ENCODE measurements at places on chromosomes 7 and 10.

GRCh38 chr7:28149291-28150101 is 31.1 kb downstream of the JAZF1 start:
- no peaks in the 10 kb centered on the region for H3K4me1 ChIP-seq
- no peak overlapping the region for H3K4me3 ChIP-seq
- H3K27me3 ChIP-seq, result no peaks in the 10 kb centered on the region
- no peaks in the 10 kb centered on the region for H3K36me3 ChIP-seq

DNA sequence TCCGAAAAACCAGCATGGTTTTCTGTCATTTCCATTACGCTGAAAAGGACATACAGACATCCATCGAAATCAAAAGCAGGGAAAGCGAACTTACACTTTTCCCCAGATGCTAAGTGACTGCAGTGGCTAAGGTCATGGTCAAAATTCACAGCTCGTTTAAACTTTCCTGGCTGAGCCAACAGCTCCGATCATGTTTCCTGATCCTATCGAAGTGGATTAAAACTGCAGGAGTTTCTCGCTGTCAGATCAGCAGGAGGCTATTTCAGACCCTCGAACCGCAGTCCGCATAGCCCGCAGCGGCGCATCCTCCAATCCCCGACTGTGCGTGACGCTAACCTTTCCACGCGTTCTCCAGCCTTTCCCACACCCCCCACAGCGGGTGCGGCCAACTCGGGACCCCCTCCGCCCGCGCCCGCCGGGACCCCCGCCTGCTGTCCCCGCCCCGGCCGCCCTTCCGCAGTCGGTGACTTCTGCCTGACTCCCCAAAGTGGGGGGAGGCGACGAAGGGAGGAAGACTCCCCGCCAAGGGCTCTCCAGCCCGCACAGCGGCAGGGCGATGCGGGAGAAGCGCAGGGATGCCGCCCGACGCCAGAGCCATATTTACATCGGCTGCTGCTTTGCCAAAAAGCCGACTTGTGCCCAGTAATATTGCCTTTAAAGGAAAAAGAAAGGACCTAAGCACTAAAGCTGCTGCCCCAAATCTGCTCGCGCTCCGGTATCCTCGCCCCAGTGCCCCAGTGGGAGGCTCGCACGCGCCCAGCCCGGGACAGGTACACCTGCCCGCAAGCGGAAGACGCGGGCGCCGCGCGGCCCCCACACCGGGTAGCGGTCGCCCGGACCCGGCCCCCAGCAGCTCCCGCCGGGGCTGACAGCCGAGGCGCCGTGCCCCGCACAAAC is 1.2 kb downstream of the PIP4K2A start:
- peak; percentile 60 for DNase-seq
- no peaks in the 10 kb centered on the region for H3K4me1 ChIP-seq
- peak overlapping the region; percentile 84 for H3K4me3 ChIP-seq
- H3K27me3 ChIP-seq, result no peaks in the 10 kb centered on the region

- no peak overlapping the region for H3K4me3 ChIP-seq
- no peaks in the 10 kb centered on the region for H3K36me3 ChIP-seq
- no peak overlapping the region for H3K27ac ChIP-seq
- no peak for DNase-seq
- no peaks in the 10 kb centered on the region for H3K4me1 ChIP-seq
- no peaks in the 10 kb centered on the region for H3K27me3 ChIP-seq
Measured at GRCh38 chr10:72016608-72017300, 52.6 kb downstream of the CHST3 start.

DNA sequence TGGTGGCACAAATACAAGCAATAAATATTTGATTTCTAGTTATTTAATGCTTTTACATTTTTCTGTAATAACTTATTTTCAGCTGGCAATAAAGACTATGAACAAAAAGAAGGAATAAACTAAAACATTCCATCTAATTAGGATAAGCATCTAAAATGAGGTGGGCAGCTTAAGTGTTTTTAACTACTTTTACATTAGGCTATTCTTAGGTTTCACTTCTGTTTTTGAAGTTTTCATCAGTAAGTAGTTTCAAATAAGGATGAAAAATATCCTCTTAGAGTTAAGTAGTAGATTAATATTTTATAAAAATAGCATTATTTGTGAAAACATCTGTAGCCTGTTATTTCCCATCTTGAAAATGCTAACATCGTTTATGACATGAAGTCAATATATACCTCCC is 15.9 kb downstream of the NT5C2 start:
- H3K27me3 ChIP-seq, result no peaks in the 10 kb centered on the region
- peaks cover 3% of the 10 kb centered on the region for H3K36me3 ChIP-seq
- no peak overlapping the region for H3K27ac ChIP-seq
- DNase-seq, result no peak
- H3K4me1 ChIP-seq, result no peaks in the 10 kb centered on the region
- no peak overlapping the region for H3K4me3 ChIP-seq

GRCh38 chr7:99469381-99470065 is 3.2 kb upstream of the ZNF789 start:
- H3K4me3 ChIP-seq, result no peak overlapping the region
- no peaks in the 10 kb centered on the region for H3K27me3 ChIP-seq
- no peaks in the 10 kb centered on the region for H3K36me3 ChIP-seq
- H3K27ac ChIP-seq, result no peak overlapping the region
- H3K4me1 ChIP-seq, result peaks cover 2% of the 10 kb centered on the region

- no peak overlapping the region for H3K4me3 ChIP-seq
- no peaks in the 10 kb centered on the region for H3K27me3 ChIP-seq
- no peak for DNase-seq
- H3K27ac ChIP-seq, result no peak overlapping the region
- H3K36me3 ChIP-seq, result no peaks in the 10 kb centered on the region
Measured at GRCh38 chr10:1412531-1413189, 324.7 kb downstream of the ADARB2 start.
